ENCODE measurements at places on chromosomes 6 and 20.

DNA sequence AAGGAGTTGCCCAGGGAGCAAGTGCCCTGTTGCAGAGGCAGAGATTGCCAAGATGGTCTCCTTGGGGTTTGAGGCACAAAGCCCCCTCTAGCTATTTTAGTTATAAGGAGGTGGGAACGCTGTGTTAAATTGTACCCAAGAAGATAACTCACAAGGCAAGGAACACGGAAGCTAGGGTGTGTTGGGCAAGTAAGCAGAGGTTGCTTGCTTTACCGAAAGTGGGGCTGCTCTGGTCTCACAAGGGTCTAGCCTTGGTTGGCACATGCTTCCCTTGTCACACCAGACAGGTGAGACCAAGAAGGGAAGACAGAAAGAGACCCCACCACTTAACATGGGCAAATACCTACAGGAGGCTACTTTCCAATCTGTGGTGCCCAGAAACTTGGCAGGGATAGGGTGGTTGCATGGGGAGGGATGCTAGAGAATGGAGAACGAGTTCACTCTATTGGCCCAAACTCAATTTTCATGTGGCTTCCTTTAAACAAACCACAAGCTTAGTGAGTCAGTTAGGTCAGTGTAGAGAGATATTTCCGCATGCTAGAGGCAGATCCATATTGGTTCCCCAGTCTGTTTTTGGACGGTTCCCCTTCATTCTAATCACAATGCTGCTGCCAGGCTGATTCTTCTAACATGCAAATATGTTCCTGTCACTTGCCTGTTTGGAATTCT, 42.4 kb downstream of the PLAGL1 start:
- DNase-seq: no peak

DNA sequence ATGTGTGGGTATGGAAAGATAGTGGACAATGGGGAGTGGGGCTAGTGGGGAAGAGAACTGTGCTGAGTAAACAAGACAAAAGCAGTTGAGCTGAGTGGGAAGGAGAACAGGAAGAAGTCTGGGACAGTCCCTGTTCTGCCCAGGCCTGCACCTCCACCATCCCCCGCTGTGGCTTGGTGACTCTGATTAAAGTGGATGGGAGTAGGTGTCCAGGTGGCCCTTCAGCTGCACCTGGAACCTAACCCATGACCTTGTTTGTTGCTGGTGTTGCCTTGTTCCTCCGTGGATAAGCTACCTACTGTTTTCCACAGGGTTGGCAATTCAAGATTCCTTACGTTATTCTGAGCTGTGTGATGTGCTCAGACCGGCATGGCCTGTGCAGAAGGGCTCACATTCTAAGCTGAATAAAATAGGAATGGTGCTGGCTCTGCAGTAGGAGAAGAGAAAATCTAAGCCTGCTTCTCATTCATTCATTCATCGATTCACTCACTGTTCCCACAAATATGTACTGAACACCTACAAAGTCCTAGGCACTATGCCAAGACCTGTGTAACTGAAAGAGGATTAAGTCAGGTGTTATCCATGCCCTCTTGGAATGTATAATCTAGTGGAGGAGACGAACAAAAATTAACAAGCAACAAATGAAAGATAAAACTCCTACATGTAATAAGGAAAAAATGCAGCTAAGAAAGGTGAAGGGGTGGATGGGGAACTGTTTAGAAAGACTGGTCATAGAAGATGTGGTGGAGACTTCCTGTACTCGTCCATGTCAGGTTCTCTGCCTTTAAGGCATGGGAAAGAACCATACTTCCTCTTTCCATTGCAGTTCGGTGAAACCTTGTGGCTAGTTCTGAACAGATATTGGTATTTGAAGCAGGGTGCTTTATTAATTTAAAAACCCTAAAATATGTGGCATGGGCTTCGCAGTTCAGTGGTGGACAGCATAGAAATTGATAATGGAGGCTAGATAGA, 10.1 kb upstream of the CALHM6 start:
- no peak for DNase-seq

DNA sequence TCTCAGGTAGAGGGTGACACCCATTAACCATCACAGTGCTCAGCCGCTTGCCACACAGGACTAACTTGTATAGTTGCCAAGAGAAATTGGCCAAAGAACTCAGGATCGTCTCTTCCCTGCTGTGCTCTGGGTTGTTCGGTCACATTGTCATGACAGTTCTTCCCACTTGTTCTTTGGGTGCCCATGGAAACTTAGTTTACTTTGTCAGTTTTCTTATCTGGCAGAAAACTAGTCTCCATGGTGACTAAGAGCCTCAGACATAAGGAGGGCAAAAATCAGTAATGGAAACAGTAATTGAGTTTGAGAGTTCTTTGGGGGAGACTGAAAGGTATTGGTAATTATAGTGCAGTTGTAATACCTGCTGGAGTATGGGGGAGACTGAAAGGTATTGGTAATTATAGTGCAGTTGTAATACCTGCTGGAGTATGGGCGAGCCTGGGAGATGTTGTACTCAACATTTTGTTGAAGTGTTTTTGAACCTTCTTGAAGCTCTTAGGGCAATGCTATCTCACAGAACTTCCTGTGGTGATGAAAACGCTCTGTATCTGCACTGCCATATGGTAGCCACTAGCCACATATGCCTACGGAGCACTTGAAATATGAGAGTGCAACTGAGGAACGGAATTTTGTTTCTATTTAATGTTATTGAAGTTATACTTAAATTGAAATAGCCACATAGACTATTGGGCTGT, 95.2 kb upstream of the HDGFL1 start:
- DNase-seq: no peak

- no peak for DNase-seq
Observed at GRCh38 chr6:1020837-1021236, 291.1 kb upstream of the FOXQ1 start.

- no peak for DNase-seq
Observed at GRCh38 chr6:4372866-4373265, 237.5 kb upstream of the ECI2 start.

- DNase-seq: no peak
Observed at GRCh38 chr6:164085091-164086075, 670.9 kb downstream of the QKI start.

DNA sequence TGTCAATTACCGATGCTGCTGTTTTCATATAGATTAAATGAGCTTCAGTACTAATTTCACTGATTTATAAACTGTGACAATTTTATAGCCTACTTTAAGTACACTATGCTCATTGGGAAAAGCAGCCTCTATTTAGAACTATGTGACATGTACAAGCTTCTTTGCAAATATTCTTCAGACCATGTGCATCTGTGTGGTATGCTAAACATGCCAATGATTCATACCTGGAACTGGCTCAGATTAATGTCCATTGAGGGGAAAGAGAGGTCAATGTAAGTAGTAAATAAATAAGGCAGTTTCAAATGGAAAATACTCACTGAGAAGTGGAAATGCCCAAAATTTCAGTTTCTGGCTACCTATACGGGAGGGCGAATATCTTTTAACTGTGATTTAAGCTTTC, 777.7 kb downstream of the C6orf118 start:
- no peak for DNase-seq

DNA sequence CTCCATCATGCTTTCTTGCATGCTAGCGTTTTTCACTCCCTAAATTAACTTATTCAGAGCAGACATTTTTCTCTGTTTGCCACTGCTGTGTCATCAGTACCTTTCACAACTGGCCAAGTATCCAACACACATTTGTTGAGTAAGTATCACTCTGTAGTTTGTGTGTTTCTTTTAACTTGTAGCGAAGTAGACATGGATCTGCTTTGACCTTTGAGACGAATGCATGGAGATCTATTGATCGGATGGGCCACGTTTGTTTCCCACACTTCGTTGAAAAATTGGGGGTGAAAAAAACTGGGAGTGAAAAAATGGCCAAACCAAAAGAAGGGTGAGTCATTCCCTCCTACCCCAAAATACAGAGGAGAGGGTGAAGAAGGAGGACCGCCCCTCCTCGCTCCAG, 12.9 kb upstream of the SLC9A8 start:
- no peak for DNase-seq

Measured in smooth muscle cell of the brain vasculature (primary cell).